ENCODE measurements at places on chromosomes 6 and 20.
A peak's percentile ranks its signal among the peaks of the same experiment; 100 is the strongest.

- no peak for DNase-seq
Measured at GRCh38 chr6:166023273-166023989, 144.2 kb downstream of the TBXT start.

DNA sequence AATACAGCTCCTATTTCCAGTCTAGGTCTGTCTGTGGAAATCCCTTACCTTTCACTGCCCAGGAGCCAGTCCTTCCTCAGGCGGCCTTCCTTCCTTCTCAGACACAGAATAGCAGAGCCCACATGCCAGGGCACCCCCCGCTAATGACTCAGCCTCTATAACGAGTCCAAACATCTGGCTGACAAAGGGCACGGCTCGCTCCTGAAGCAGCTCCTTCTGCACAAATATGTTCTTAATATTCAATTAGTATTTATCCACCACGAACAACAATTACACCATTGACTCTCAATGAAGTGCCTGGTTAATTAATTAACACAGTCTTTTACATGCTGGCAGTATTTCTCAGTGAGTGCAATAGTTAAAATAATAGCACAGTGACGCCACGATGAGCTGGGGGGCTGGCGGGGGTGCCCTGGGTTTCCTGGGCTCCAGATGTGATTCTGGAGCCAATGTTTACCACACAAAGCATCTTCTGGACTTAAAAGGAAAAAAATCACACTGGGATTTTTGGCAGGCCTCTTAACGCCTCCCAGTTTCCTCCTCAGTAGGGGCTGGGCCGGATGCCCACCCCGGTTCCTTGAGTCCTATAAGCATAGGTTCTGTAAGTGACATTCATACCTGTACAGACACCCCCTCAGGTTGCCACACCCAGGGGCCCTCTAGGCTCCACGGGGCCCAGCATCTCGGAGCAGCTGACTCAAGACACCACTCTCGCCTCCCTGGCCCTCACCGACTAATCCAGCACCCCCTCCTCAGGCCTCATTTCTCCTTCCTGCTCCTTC lies 158.6 kb upstream of the MLN start:
- DNase-seq = no peak

DNA sequence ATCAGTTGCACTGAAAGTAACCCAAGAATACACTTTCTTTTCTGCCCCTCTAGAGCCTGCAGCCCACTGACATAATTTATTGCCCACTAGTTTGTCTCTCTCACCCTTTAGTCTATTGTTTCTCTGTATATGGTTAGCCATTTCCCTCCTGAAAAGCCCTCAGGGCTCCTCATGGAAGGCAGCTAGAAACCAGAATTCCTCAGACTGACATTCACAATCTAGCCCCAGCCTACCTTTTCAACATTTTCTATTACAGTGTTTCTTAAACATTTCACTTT lies 21.4 kb upstream of the PAQR8 start:
- no peak for DNase-seq

- DNase-seq = no peak
Measured at GRCh38 chr6:22222469-22222868, 74.4 kb downstream of the PRL start.

GRCh38 chr6:157491571-157492232 lies 110.7 kb downstream of the ZDHHC14 start:
- DNase-seq = no peak

DNA sequence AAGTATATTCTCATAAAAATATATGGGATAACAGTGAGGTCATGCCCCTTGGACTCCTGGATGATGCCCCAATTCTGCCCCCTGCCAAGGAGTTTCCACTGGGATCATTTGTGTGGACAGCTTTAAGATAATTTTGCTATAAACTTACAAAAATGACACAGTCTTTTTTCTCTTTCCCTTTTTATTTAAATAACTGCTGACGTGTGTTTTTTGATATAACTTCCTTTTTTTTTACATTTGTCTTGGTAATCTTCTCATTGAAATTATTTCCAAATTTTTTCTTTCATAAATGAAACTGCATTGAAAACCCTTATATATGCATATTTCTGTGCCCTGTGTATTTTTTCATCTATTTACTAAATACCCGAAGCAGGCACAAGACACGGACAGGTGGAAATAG lies 31.3 kb downstream of the CST9L start:
- DNase-seq = no peak

DNA sequence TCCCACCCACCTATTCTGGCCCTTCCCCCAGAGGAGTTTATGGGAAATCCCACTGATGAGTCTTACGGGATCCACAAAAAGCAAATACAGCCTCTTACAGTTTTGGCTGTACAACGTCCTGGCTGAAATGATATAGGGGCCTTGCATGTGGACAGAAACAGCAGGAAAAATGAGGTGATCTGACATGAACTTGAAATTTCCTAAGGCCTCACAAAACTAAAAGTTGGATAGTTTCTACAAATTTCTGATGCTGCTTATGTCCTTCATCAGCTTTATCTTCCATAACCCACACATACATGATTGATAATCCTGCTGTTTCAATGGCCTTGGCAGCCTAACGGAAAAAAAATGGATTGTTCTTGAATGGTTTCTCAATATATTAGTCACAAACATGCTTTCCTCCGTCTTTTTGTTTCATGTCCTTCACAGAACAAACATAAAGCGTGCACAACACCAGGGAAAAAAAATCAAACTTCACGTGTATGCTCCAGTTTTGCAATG lies 118.8 kb downstream of the BMP5 start:
- peak; percentile 34 for DNase-seq

GRCh38 chr6:65399355-65400084 lies 307.5 kb downstream of the EYS start:
- DNase-seq = peak; percentile 6

GRCh38 chr6:131549811-131550210 lies 23.2 kb upstream of the ARG1 start:
- no peak for DNase-seq

DNA sequence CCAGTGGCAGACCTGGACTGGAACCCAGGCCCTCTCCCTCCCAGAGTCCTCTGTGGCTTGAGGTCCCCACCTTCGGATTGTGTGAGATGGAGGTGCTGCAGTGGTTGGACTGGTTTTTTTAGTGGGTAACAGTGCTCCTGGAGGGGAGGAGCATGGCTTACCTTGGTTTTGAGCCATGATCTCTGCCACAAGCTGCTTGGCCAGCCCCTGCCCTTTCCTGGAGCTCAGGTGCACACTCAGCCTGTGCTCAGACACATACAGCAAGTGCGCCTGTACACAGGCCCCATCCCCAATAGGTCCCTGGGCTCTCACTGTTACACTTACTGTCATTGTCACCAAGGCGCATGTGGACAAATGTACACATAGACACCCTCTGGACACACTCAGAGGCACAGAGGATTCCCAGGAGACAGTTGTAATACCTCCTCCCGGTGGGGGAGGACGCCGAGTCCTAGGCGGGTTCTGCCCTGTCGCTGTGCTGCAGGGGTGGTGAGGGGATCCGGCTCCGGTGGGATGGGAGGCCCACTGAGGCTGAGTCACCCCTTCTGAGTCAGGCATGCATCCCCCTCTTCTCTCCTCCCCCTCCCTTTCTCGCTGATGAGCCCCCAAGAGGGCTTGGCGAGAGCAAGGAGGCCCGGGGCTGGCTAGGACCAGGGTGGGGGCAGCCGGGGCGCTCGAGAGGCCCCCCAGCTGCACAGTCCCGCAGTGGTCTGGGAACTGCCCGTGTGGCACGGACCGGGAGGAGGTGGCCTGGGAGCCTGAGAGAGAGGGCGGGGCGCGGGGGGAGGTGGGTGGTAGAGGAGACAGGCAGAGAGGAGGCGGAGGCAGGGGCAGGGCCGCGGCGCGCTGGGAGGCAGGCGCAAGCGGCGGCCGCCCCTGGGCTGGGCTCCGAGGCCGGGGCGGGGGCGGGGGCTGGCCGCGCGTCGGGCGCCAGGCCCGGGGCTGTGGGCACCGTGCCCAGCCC lies 522 bp upstream of the EPB41L1 start:
- DNase-seq = peak; percentile 59

All from amniotic epithelial cell (primary cell).